ENCODE measurements at places on chromosomes 7 and 10.

DNA sequence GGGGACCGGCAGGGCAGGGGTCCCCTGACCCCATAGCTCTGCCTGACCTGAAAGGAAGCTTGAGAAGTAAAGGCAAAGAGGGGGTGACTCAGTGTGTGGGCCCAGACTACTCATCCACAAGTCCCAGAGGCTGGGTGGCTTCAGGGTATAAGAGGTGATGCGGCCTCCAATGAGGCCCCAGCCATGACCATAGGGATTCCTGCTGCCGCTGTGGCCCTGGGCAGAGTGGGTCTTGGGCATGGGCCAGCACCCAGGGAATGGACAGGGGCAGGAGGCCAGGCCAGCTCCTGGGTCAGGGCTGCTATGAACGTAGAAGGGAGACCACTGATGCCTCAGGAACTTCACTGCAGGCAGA lies 64.4 kb upstream of the EBF3 start:
- no peak for DNase-seq

- DNase-seq, result no peak
These were observed 190.6 kb upstream of the CCDC6 start for GRCh38 chr10:60096761-60097513.

DNA sequence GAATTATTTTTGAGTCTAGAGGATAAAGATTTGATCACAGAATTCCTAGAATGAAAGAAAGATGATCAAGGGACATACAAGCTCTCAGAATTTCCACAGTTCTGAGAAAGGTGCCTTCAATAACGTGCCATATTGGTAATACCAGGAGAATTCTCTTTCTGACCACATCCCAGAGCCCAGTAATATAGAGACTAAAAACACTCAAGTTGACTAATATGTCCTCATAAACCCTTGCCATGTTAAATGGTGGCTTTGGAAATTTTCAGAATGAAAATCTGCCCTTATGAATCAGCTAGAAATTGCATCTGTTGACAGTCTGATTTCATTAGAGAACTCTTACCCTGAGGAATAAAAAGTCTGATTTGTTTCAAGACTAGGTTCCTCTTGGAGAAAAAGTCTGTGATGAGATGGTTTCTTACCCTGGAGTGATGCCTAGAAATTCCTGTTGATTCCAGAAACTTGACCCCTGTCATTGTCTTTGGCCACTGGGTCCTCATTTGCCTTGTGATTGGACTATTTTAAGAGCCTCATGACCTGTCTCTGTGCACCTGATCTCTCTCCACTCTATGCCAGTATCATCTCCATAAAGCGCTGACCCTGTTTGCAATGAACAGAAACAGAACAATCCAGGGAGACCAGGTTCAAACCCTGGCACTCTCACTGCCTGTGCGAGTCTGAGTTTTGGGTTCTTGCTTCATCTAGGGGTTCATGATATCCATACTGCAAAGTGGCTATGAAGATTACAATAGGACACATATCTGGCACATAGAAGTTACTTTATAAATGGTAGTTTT lies 3.3 kb downstream of the IL2RA start:
- DNase-seq, result no peak

DNA sequence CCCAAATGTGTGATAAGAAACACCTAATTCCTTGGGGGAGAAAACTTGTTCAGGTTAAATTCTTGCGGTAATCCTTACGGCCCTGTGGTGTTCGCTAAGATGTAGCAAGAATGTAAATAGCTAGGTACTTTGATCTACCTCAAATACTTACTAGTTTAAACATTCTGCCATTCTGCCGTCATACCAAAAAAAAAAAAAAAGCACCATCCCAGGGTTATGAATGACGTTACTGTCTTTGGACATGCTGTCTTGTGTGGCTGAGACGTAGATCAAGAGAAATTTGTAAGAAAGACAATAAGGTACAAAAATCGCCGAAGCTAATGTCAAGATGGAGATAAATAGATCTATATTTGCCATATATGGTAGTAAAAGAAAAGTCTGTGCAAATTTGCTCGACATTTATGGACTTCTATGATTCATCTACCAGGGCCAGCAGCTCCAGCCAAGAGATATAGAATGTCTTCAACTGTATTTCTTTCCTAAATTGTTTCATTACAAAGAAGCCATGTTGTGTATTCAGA lies 195.6 kb downstream of the CUX1 start:
- no peak for DNase-seq

DNA sequence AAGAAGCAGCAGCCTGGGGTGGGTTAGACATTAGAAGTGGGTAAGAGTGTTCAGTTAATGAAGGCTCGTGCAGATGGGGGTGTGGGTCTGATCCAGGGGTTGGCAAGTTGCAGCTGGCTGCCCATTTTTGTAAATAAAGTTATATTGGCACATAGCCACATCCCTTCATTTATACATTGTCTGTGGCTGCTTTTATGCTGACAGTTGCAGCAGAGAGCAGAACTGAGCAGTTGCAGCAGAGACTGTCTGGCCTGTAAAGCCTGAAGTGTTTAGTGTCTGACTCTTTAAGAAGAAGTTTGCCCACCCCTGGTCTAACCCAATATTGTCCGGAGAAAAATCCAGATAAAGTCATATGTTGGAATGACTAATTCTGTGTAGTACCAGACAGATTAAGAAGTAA lies 38.1 kb downstream of the GLRX3 start:
- DNase-seq, result no peak

DNA sequence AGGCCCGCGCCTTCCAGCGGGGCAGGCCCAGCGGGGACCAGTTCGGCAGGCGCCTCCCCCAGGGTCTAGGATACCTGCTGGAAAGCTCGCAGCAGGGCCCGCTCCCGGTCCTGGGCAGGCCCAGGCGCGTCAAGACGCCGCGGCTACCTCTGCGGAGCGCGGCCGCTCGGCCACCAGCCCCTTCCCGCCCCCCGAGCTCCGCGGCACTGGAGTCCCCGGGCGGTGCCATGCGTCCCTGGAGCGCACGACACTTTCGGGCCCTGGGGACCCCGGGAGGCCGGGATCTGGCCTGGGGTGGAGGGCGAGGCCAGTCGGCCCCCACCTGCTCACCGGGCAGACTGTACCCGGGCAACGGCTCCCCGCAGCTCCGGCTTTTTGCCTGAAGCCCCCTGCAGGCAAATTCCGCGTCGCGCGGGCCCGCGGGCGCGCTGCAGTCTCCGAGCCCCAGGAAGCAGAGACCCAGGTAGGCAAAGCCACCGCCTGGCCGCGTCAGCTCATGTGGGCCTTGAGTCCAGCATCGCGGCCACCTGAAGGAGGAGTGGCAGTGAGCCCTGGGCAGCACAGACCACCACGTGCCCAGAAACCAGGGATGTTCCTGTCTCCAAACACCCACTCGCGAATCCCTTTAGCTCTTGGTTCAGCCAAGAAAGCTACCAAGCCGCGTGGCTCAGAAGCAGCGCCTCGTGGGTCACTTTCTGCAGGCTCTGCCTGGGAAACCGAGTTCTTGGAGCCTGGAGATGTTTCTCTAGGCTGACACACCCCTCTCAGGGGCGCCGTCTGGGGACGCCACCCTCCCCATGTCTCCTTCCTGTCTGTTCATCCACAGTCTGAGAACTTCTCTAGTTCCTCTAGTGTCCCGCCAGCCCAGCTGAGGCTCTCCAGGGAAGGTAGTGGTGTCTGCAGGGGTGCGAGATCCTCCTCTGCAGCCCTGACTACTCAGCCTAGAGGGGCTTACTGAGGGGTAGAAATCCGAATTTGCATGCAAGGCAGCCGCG lies 46.1 kb upstream of the APBB1IP start:
- DNase-seq, result no peak

DNA sequence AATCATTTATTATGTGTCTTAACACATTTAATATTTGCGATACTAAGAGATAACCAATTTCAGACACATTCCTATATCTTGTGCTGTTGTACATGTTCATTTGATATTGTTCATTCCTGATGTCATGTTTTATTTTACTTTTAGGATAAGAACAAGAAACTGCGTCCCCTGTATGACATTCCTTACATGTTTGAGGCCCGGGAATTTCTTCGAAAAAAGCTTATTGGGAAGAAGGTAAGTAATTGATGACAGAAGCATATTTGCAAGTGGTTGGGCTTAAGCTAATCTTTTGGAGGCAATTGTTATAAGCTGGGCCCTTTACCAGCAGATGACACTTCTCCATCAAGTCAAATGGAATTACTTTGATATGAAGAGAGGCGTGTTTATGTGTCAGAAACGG lies 155.3 kb downstream of the SND1 start:
- DNase-seq, result no peak

Measured in stimulated activated CD4-positive, alpha-beta T cell treated with anti-CD3 and anti-CD28 coated beads, Interleukin-12 subunit alpha, Interleukin-12 subunit beta, amount 100 ng/mL, for 4 hours (primary cell).